Right lung (tissue), 10 donors: ENCODE measurements at places on chromosomes 7 and 10. TPM values are rescaled to one million over a fixed set of nuclear protein-coding genes. Genes with fewer than 3 reads are reported as not detected.

GRCh38 chr10:122648599-122649428 lies 50.8 kb downstream of the C10orf120 start:
- no peak for DNase-seq

GRCh38 chr7:146510088-146510680 lies 393.6 kb downstream of the CNTNAP2 start:
- no peak for DNase-seq

Gene PNPLA8
- polyA plus RNA-seq = 26.6 TPM

Gene HDAC9
- polyA plus RNA-seq = 9.3 TPM

DNA sequence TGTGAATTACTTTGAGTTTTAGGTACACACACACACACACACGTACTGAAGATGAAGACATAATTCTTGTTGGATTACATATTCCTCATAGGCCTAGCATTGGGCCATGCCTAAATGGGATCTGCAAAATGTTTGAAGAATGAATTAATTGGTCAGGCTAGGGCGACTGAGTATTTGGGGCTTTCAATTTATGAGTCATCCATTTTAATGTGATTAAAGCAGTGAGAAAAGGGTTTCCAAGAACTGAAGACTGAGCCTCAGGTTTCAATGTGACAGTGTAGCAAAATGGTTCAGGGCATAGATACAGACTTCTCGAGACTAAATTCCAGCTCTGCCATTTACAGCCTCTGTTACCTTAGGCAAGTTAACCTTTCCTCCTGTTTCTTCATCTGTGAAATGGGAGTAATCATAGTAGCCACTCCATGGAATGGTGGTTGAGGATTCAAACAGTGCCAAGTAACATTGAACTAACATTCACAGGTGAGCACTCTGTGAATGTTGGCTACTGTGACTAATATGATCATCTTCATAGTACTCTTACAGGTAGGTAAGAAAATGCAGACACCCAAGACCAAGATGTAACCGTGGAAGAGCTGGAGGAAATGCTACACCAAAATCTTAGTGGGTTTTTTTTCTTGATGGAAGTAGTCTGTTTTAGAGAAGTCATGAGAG lies 7.6 kb downstream of the BPGM start:
- no peak for DNase-seq

Gene C7orf33
- not detected for polyA plus RNA-seq

Gene AKR1C4
- polyA plus RNA-seq = not detected
